ENCODE measurements at places on chromosomes 4 and X.
A peak's percentile ranks its signal among the peaks of the same experiment; 100 is the strongest.

DNA sequence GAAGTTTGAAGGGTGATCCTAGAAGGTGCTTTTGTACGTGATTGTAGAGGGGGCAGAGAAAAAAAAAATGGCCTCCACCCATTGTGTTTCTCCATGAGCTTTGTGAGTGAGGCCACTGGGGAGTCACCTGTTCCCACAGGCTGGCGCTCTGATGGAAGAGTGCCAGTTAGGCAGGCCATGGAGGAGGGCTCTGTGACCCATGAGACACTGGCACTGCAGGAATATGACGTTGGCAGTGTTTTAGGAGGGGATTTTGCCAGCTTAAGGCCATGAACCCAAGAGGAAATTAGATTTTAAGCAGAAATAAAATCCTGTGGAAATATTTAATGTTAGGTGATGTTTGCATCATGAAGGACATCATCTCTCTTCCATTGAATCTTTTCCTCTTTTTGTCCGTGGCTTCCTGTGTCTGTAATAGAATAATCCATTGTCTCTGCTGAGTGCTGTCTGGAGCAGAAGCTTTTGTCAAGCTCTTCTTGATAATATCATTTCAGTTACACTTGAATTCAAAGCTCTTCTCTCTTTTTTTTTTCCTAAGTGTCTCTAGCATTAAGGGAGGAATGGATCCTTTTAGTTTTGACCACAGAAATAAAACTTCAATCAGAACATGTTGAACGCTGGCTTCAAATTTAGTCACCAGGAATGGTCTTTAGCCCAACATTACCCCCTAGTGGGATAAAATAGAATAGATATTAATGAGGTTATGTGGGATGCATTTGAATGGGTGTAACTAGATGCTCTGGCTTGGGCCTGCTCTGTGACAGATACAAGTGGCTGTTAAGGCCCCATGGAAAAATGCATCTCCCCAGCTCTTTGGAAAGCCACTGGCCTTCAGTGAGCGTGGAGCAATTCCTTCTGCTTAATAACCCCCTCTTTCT is 41.0 kb upstream of the UCP1 start:
- DNase-seq: peak; percentile 70

DNA sequence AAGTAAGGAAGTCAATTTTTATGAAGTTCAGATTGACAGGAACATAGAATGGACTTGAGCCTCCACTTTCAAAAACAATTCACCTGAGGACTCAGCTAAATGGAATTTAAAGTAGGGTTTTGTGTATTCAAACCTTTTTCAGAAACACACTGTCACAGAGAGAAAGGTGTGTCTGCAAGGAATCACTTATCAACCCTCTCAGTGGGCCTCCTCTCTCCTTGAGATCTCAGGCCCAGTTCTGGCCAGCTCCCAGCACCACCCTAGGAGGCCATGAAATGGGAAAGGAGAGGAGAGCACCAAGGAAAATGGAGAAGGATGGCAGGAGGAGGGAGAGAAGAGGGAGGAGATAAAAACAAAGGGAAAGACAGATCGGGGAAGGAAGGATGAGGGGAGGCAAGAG is 28.6 kb downstream of the TMEM255A start:
- no peak for DNase-seq

- no peak for DNase-seq
Measured at GRCh38 chrX:48465336-48465933, 4.6 kb downstream of the SLC38A5 start.

GRCh38 chr4:40241941-40242340 is 45.1 kb downstream of the RHOH start:
- no peak for DNase-seq

- DNase-seq: no peak
Measured at GRCh38 chr4:184649971-184650855, 675 bp downstream of the PRIMPOL start.

- DNase-seq: no peak
Measured at GRCh38 chr4:105644257-105644656, 64.2 kb downstream of the INTS12 start.

GRCh38 chr4:142238589-142238988 is 602.2 kb downstream of the IL15 start:
- no peak for DNase-seq

DNA sequence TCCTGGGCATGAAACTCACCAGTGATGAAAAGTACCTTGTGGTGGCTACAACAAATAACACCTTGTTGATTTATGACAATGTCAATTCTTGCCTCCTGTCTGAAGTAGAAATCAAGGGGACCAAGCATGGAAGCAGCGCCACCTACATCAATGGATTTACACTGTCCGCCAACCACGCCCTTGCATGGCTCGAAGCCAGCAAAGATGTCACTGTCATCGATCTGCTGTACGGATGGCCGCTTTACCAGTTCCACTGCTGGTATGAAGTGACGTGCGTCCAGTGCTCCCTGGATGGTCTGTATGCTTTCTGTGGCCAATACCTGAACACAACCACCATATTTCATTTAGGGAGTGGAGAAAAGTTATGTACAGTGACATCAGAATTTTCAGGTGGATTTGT is 200.5 kb downstream of the NWD2 start:
- DNase-seq: no peak

GRCh38 chrX:107537815-107538214 is 88.4 kb downstream of the FRMPD3 start:
- DNase-seq: peak; percentile 7

DNA sequence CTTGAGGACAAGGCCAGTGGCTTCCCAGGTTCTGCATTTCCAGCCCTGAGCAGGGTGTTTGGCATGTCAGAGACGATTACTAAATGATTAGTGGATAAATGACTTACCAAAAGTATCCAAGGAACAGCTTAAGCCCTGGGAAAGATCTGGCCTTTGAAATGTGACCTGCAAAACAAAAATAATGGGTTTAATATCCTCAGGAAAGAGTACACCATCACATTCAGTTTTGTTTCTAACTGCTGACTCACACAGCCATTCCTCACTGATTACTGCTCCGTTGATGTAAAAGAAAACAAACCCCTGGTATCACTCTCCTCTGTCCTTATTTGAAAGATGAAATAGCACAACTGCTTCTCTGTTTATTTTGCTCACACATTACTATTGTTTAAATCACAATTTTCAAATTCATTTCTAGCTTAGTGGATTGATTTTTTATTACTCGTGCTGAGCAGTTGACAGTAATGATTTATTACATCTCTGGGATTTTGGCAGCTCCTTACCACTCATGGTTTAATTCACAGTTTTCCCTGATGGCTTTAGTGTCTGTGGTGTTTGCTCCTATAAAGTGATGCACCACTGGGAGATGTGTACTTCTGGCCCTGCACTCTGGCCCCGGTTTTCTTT is 117.0 kb downstream of the CBLL2 start:
- DNase-seq: no peak

- peak; percentile 2 for DNase-seq
Measured at GRCh38 chrX:79412972-79413371, 45.8 kb upstream of the ITM2A start.

GRCh38 chr4:5747738-5748375 is 36.9 kb downstream of the EVC start:
- no peak for DNase-seq

DNA sequence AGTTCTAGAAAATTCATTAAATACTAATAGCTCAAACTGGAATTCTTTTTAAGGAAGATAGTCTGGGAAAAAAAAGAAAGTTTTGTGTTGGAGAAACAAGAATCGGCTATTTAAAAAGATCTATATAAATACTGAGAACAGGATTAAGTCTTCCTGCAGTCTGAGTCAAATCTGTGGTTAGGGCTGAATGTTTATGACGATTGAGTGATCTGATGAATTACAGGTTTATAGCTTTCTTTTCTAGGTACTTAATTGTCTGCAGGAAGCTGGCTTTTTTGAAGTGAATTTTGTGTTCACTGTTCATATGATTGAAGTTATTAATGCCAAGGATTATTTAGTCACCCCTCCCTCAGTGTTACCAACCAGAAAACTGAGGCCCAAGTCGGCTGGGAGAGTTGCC is 42.2 kb downstream of the TLL1 start:
- no peak for DNase-seq

DNA sequence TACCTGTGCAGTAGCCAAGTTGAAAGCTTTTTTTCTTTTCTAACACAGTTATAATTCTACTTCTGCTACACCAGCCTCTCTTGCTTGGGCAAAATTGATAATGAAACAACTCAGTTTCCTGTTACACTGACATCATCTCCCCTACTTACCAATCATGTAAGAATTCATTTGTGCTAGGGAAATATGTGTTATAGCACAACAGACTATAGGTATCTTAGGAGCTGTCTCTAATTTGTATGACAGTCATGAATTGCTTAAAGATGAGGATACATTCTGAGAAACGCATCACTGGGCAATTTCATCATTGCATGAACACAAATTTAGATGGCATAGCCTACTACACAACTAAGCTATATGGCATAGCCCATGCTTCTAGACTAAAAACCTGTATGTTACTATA is 246.3 kb upstream of the ANKRD50 start:
- DNase-seq: no peak

DNA sequence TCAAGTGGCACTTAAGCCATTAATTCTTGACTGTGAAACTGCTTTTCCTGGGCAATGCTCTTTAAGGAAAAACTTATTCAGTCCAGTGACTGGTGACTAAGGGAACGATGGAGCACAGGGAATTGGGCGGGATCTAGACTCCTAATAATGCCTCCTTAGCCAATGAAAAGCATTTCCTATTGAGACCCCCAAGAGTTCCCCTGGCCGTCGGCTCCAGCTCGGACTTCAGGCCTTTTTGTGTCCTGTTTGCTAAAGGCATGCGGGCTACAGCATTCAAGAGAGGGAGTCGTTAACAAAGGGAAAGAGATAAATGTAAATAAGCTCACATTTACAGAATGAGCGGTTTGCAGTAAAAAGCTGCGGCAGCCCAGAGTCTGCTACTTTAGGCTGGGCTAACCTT is at the start of gene LPAR4:
Gene LPAR4 (plus strand): TSS at position 232 of the 400 bp plus-strand sequence. CDS start 7,150 bp downstream, outside the sequence.
- DNase-seq: no peak

DNA sequence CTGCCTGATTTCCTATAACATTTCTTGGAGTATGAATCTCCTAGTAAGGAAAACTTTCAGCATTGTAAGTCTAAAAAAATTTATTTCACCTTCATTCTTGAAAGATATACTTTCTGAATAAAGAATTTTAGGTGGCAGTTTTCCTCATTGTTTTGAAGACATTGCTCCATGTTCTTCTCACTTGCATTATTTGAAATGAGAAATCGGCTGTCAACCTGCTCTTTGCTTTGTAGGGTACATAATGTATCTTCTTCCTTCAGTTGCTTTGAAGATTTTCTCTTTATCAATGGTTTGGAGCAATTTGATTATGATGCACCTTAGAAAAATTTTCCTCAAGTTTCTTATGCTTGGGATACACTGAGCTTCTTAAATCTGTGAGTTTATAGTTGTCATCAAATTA is 120.3 kb downstream of the EVC2 start:
- no peak for DNase-seq

- DNase-seq: peak; percentile 35
Measured at GRCh38 chr4:183738081-183738673, 79.1 kb downstream of the TRAPPC11 start.

DNA sequence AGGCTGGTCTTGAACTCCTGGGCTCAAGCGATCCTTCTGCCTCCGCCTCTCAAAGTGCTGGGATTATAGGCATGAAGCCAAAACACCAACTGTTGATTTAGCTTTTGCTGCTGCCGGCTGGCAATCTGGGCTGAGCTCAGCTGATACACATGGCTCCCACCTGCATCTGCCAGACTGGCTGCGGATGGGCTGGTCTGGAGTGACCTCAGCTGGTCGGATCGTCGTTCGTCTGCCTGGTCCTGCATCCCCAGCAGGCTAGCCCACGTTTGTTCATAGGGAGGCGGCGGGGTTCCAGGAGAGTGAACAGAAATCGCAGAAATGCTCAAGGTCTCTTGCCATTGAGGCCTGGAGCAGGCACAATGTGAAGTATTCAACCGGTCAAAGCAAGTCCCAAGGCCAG is 74.4 kb upstream of the DDX3X start:
- no peak for DNase-seq

DNA sequence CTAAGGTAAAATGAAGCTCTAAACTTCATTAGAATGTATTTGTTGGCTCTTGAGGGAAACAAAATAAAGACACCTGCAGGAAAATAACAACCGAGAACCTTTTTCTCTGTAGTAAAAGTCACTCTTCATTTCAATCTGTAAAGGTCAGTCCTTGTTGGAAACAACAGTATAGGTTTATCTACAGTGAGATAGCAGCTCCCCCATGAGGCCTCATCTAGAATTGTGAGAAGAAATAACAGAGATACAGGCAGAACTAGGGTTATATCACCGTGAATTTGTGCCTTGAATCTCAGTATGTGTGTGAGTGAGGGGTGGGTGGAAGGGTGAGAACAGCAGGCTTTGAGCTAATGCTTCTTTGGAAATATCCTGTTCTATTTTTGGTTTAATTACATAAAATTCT is 107.8 kb upstream of the FMR1 start:
- peak; percentile 7 for DNase-seq

- no peak for DNase-seq
Measured at GRCh38 chrX:19774905-19775304, 112.5 kb downstream of the SH3KBP1 start.

GRCh38 chr4:150476776-150477175 is 105.2 kb upstream of the MAB21L2 start:
- no peak for DNase-seq

DNA sequence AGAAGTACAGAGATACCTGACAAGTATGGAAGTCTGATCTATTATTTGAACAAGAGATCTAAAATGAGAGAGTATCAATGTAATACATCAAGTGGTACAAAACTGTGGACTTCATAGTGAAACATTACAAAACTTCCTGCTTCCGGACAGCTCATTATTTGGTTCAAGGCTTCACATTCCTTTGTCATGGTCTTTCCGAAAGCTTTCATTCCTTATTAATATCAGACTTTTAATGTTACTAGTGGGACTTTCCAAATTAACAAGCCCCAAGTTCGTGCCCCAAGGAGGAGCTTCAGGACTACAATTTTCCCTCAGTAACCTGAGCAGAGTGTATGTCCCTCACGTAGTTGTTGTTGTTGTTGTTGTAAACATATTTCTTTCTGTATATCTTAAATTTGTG is 1.2 kb downstream of the CHIC2 start:
- DNase-seq: peak; percentile 16

GRCh38 chr4:10285028-10285427 is 168.4 kb upstream of the WDR1 start:
- DNase-seq: no peak

- DNase-seq: no peak
Measured at GRCh38 chr4:182294451-182294850, 51.2 kb downstream of the TENM3 start.

GRCh38 chr4:127731406-127731805 is 1.2 kb downstream of the SLC25A31 start:
- DNase-seq: no peak

GRCh38 chrX:810186-810585 is 179.6 kb downstream of the SHOX start:
- DNase-seq: no peak

DNA sequence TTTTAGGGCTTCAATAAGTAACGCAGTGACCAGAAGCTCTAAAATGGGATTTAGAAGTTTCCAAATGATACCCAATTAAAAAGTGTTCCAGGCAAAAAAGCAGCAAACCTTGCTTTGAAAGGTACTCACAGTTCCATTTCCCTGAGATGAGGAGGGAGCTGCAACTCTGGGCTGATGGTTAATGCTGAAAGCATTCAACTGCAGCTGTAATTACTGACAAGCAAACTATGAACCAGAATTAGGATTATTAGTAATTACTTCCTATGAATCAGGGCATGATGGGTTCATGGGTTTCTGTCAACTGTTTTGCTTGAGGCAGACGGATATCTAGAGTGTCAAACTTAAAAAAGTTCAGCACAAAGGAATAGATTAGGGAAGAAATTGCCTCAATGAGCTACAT is 357.4 kb downstream of the STIM2 start:
- DNase-seq: no peak
